ENCODE measurements at places on chromosomes 12 and 14.

DNA sequence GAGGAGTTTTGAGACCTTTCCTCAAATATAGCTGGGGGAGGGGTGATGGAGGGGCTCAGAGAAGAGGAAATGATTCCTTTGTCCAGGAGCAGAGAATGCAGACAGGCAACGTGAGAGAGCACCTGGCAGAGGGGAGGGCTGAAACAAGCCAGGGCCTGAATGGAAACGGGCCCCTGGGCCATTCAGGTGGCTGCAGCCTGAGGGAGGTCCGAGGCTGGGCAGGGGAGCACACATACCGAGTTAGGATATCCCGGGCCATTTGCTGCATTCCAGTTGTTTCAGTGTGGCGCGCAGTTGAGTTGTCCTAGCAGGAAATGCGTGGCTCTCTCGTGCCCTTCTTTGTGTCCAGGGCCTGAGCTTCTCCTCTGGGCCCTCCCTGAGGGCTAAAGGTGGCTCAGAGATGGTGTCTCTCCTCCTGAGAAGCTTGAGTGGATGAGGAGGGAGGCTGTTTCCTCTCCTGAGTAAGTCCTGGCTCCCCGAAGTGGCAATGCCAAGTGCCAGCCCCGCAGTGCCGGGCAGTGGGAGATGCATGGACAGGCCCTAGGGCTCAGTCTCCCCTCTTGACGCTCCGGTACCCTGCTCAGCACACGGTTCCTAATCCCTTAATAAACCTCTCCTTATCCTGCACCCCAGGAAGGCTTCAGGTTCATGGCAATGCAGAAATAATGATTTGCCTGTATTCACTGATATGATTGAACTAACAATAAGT is 85.5 kb upstream of the VRK1 start:
- DNase-seq = no peak

DNA sequence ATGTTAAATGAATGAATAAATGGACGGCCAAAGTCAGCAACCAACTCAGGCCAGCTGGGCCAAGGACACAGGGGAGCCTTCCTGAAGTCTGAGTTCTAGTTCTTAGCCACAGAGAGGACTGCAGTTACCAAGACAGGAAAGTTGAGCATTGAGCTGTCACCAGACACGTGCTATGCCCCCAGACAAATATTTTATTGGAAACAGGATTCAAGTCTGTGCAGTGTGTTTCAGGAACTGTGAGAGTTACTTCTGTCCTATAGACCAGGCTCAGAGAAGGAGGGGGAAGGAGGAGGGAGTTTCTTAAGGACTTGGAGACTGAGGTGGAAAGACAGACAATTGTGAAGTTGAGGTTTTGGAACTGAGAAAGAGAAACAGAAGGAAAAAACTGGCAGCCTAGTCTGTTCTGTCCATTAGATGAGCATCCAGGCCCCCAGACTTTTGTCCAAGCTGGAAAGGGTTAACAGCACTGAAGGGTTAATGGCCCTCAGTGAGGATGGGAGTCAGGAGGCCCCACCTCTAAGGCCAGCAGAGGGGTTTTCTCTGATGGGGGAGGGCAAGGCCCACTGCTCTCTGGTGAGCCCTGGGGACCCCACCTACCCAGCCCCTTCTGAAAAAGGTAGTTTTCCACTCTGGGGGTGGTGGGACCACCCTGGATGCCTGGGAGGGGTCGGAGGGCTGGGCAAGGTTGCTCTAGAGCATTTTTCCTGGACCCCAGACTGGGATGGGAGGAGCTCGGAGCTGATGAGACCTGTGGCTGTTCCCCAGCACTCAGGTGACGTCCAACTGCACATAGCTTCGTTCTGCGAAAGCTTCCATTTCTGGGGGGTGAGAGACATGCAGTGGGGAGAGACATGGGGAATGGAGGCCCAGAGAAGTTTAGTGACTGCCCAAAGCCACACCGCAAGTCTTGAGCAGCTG is 6.9 kb upstream of the CMKLR1 start:
- no peak for DNase-seq

- no peak for DNase-seq
Observed at GRCh38 chr12:102436867-102437266, 43.5 kb downstream of the IGF1 start.

DNA sequence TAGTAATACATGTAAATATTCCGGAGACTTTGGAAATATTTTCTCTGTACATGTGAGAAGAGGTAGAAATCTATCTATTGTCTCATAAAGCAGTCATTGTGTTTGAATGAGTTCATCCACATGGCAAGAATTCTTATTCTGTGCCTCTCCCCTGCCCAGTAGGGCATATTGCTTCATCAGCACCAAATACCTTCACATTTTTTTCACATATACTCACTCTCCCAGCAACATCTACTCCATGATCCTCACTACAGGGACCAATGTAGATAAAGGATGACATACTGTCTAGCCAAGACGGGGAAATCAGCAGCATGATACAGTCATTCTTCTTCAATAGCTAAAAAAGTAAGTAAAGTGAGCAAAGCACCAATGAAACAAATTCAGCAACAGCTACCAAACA is 1.3 kb upstream of the TAS2R14 start:
- DNase-seq = peak; percentile 31

- DNase-seq = no peak
Observed at GRCh38 chr12:94033784-94034183, 114.6 kb upstream of the PLXNC1 start.
